ENCODE measurements at places on chromosomes 16 and 17.

DNA sequence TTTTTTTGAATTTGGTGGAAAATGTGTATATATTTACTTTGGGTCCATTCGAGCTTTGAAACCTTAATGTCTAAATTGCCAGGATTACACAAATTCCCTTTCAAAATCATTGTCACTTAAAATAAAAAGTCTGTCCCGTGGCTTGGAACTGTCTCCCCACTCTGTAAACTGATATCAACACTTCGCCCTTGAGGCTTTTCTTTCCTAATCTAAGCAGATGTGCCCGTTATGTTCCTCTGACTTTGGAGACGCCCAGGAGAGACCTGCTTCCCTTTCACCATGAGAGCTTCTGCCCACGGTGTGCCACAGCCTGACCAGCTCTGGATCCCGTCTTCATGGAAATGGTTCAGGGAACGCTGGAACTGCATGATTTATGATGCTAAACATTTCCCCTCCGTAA, 151.3 kb downstream of the C16orf95 start:
- no peak for DNase-seq

DNA sequence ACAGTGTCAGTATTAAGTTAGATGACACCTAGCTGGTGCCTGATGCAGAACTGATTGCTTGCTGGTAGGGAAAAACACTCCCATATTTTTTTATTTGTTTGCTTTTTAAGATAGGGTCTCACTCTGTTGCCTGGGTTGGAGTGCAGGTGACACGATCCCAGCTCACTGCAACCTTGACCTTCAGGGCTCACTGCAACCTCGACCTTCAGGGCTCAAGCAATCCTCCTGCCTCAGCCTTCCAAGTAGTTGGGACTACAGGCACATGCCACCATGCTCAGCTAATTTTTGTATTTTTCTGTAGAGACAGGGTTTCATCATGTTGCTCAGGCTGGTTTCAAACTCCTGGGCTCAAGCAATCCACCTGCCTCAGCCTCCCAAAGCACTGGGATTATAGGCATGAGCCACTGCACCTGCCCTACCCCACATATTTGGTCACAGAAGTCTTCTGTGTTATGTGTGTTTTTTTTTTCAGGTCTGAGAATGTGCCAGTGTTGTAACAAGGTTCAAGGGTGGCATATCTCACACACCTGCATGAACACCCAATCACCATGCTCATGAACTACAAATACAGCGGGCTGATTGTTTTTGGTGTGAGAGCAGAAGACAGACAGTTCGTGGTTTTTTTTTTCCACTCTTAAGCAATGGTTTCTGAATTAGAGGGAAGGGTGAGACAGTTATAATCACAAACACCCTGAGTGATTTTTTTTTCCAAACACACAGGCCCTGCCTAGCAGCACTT, 22.8 kb downstream of the SPAG9 start:
- no peak for DNase-seq

DNA sequence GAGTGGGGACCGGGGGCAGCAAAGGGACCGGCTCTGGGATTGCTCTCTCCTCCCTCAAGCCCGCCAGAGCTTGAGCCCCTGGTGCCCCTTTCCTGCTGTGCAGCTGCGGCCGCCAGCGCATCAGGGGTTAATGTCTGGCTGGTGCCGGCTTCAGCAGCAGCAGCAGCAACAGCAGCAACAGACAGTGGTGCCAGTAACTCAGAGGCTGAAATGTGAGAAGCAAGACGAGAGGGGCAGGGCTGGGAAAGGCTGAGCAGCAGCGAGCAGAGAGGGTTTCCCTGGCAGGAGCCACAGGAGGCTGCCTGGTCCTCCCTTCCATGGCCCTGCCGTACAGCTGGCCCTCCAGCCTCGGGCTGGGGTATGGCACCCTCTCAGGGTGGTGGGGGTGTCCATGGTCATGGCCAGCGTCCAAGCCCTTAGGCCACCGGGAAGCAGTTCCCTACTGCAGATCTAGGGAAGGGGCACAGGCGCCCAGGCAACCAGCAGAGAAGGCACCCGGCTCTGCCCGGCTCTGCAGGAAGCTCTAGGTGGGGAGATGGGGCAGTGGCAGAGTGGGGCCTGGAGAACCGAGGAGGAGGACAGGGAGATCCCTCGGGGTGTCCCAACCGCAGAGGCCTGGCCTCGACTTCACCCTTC, 21.1 kb upstream of the TFAP4 start:
- no peak for DNase-seq

GRCh38 chr17:57988301-57989250, 522 bp upstream of the VEZF1 start:
- DNase-seq: peak; percentile 65

GRCh38 chr17:80158846-80159245, 11.0 kb upstream of the CARD14 start:
- DNase-seq: no peak

DNA sequence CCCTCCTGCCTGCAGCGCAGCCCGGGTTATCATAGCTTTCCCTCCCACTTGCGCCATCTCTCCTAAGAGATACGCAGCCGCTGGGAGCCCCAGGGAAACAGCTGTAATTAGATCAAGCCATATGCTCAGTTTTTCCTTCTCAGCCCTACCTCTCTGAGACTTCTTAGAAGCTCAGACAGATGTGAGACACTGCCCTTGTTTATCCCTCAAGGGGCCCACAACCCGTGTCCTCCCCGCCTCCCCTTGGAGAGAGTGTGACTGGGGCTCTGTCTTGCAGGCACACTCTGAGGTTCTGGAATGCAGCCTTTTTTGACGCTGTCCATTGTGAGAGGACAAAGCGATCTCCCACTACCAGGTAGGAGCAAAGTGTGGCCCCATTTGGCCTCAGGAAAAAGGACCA, 31.2 kb downstream of the CIBAR2 start:
- DNase-seq: no peak

- DNase-seq: no peak
Measured at GRCh38 chr16:23597003-23597756, 1.1 kb upstream of the NDUFAB1 start.

GRCh38 chr17:14793237-14793636, 471.9 kb downstream of the PMP22 start:
- no peak for DNase-seq

- no peak for DNase-seq
Measured at GRCh38 chr17:28717578-28718332, at the start of gene RAB34. Gene RAB34, minus strand, starts transcription at chr17:28717868. Its CDS starts 602 bp downstream, at chr17:28717266.

- peak; percentile 67 for DNase-seq
Measured at GRCh38 chr17:80991645-80992076, at the start of gene CHMP6. Gene CHMP6, plus strand, starts transcription at chr17:80991841. Its CDS starts 78 bp downstream, at chr17:80991919.

- DNase-seq: no peak
Measured at GRCh38 chr17:3381957-3382356, 4.2 kb downstream of the OR3A2 start.

DNA sequence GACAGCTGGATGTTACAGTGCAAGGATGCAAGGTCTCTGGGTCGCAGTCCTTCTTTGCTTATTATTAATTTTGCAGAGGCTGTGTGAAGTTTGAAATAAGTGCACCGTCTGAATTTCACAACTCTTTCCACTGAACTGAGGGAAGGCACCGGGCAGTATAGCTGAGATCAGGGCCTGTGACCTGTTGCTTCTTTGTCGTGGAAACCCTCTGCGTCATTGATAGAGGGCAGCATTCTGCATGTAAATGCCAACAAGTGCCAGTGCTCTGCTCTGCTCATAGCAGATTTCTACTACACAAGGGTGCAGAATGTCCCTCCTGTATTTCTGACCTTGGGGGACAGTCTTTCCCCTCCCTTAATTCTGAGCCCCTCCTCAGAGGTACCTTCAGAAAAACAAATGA, 26.0 kb downstream of the CD300LF start:
- DNase-seq: no peak

DNA sequence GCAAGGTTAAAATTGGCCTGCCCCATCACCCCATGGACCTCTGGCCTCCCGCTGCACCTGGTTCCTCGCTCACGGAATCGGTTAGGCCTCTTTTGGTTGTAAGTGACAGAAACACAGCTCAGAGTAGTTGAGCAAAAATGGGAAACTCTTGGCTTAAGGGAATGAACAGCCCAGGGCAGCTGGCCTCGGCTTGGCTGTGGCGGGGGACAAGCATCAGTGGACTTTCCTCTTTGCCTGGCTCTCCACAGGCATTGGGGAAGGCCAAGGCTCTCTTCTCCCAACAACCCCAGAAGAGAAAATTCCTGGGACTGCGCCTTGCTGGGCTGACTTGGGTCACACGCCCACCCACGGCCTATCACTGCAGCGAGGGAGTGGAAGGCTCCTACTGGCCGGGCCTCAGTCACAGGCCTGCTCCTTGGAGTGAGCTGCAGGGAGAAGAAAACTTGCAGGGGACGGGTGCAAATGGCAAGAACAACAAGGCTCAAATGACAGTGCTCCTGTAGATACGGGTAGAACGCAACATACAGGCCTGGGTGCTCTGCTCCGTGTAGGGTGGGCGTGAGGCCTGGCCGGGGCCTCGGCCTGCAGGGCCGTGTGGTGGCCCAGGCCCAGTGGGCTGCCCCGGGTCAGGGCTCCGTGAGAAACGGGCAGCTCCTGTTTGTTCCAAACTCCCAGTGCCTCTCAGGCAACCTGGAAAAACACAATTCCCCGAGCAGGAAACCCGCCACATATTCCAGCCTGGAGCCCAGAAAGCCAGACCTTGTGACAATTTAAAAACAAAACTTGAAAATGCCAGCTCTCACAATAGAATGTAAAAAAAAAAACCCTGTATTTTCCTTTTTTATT, 25.0 kb upstream of the ATP2A3 start:
- DNase-seq: no peak

DNA sequence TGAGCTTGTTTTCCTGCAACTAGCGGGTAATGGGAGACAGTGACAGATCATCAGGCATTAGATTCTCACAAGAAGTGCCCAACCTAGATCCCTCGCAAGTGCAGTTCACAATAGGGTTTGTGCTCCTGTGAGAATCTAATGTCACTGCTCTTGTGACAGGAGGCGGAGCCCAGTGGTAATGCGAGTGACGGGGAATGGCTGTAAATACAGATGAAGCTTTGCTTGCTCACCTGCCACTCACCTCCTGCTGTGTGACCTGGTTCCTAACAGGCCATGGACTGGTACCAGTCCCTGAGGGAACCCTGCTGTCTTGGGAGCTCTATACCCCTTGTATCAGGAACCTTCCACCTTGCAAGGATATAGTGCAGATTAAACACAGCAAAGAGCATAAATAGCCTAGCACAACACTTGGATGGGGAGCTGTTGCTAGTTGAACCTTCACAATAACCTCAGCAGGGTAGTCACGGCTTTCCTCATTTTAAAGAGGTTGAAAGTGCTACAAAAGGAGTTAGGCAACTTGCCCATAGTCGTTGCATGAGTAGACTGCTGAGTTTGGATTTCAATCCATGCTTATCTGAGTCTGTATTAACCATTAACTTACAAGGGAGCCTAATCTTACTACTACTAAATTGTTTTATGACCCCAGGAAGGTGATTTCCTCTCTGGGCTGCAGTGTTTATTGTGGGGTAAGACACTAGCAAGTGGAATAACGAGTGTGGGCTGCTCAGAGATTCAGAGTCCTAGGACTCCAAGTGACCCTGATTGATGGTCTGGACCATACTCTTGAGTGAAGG, 156.6 kb upstream of the ZFHX3 start:
- DNase-seq: no peak

DNA sequence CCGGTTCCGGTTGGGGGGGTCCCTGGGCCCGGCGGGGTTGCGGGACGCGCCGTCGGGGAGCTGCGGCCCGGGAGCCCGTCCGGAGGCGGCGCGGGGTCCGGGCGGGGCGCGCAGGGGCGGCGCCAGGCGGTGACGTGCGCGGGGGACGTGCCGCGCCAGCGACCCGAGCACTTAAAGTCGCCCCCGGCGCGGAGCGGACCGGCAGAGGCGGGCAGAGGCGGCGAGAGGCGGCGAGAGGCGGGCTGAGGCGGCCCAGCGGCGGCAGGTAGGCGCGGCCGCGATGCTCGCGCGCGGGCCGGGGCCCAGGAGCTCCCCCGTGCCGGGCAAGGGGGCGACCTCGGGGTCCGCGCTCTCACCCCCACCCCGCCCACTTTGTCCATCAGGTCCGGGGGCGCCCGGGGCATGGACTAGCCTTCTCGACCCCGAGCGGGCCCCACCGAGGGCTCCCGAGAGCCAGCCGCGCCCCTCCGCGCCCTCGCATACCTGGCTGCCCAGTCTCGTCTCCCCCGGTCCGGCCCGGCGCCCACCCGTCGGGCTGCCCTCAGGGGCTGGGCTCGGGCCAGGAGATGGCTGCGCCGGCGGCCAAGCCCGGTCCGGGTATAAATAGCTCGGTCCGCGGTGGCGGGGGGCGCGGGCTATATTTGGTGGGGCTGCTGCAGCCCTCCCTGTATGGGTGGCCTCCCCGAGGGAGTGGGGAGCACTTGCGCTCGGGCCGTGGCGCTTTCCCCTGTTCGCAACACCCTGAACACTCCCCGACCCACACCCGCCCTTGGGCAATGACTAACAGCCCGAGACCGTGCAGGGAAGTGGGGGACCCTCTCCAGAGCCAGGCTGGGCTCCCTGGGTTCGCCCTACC, at the start of gene SLC16A3:
Gene SLC16A3, plus strand, starts transcription at position 201 of the 856 bp plus-strand sequence. CDS start 6,967 bp downstream, outside the sequence.
- DNase-seq: peak; percentile 72

DNA sequence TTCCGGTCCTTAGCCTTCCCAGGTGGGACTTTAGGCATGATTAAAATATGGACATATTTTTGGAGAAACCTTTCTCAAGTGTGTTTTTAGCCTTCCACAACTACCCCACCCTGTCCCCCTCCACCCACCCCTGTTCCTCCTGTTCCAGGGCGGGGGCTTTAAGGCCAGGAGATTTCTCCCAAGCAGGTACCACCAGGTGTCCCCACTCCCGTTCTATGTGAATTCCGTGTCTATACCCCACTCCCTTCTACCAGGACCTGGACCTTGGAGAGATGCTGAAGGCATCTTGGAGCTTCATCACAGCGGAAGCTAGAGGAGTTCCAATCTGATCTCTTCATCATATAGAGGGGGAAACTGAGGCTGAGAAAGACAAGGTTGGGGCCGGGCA, 9.7 kb downstream of the CA4 start:
- no peak for DNase-seq

DNA sequence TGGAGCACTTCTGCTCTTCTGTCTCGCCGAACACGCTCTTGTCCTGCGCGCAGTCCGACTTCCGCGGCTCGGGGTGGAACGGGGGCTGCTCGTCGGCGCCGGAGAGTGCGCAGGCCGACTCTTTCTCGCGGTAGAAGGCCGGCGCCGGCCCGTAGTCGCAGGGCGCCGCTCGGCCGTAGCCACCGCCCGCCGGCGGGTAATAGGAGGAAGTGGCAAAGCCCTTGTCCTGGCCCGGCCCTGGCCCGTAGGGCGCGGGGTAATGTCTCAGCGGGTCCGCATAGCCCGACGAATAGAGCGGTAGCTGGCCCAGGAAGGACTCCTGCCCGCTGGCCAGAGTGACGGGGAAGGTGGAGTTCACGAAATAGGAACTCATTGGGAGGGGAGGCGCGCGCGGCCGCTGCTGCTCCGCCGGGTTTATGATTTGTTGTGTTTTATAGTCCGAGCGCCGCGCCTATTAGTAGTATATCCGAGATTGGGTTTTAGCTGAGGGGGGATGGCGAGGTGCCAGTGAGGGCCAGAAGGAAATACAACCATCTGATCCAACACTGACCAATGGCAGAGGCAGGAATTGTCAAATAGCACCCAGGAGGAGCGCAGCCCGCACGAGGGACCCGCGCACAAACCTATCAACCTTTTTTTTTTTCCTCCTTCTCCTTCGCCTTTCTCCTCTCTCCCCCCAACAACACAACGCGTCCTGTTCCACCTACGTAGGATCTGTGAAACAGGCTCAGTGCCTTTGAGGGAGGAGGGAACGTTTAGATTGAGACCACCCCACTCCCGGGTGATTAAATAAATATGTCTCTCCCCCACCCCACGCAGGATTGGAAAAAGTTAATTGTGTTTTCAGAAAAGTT, 4.4 kb upstream of the HOXB5 start:
- DNase-seq: no peak

Measured in activated T-helper 1 cell treated with anti-CD3 and anti-CD28 coated beads, Interleukin-12 subunit alpha, Interleukin-12 subunit beta, Interleukin-2, Interleukin-4 antibody, amounts not matched to agents 30 ng/mL and 10 ng/mL and 1 ng/mL, durations not matched to agents 14 hours and 24 hours and 36 hours (primary cell).